NK-92 treated with Interleukin-12 subunit alpha and Interleukin-12 subunit beta, amount 100 ng/mL, for 24 hours (cell line): ENCODE measurements at places on chromosomes 13 and 19.

GRCh38 chr19:55454787-55455243 lies 6.6 kb downstream of the ISOC2 start:
- DNase-seq = no peak

GRCh38 chr19:1279782-1280341 lies 4.5 kb downstream of the FAM174C start:
- peak; percentile 51 for DNase-seq

GRCh38 chr19:18800636-18801035 lies 9.5 kb upstream of the COMP start:
- no peak for DNase-seq

- DNase-seq = no peak
Observed at GRCh38 chr19:35797663-35798062, 15.0 kb downstream of the PRODH2 start.

DNA sequence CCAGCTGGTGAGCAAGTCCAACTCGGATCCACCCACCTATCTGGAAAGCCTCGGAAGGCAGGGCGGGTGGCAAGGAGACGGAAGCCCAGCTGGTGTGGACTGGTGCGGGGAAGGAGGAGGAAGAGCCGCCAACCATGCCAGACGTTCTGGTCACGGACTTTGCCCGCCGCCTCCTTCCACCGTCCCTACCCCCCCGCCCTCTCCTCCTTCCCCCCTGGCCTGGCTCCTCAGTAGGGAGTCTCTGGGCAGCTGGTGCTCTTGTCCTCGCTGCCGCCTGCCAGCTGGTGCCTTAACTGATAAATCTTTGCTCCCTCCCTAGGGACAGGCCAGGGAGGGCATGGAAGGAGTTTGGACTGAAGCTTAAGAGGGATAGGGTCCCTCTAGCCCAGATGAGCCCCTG lies 4.8 kb downstream of the SYNGR4 start:
- no peak for DNase-seq

GRCh38 chr13:95220611-95221010 lies 80.6 kb downstream of the ABCC4 start:
- no peak for DNase-seq

GRCh38 chr19:28313633-28314032 lies 899.3 kb downstream of the UQCRFS1 start:
- DNase-seq = no peak

GRCh38 chr13:51797664-51798488 lies 6.1 kb downstream of the DHRS12 start:
- DNase-seq = peak; percentile 28

GRCh38 chr13:43072394-43072793 lies 49.0 kb downstream of the DNAJC15 start:
- no peak for DNase-seq

DNA sequence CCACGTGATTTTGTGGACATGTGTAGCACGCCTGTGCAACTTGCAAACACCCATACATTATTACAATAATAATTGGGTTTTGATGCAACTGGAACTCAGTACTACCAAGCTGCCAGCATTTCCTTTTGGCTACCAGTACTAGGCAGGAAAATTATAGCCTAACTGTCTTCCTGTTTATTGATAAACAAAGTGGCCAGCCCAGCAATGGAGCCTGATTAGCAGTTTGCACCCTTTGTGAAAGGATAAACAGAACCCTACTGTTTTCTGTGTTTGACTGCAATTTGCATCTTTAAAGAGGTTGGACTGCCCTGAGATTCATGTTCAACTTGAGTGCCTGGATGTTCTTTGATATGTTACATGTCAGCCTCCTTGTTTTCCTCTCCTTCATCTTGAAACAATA lies 173.9 kb downstream of the ZIC5 start:
- DNase-seq = no peak

DNA sequence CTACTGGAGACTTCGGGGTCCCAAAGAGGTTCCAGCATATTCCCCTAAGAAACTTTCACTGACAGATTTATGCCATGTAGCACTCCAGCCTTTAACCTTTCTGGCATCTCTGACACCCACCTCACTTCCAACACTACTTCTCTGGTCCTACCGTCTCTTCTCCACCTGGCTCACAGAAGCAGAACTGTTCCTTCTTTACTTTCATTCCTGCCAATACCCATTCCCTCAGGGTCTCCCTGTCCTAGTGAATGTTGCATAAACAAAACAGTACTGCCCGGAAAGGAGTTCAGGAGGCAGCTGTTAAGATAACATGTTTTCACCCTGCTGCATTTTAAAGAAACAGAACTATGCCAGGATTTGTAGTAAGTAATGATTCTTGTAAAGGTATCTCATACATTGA lies 136.0 kb upstream of the MIR17HG start:
- DNase-seq = no peak

DNA sequence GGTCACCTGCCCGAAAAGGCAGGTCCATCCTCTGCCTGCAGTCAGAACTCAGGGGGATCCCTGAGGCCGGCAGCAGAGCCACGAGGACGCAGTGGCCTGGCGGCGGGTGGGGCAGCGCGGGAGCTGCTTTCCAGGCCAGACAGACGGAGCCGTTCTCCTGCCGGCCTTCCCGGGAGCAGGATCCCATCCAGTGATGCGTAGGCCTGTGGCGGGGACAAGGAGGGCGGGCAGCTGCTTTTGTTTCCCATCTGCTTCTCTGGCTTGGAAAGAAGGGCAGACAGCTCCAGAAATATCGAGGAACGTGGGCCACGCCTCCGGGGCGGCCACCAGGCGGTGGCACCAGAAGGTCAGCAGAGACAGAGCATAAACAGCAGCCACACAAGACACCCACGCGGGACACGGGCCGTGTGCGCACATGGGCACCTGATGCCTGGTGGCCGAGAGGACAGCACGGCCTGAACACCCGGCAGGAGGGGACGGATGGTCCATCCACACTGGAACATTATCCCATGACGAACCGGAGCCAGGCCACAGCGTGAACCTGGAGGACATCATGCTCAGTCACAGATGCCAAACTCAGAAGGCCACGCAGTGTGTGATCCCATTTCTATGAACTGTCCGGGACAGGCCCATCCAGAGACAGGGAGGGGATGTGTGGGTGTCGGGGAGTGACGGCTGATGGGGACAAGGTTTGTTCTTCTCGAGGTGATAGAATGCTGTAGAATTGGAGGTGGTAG lies 13.9 kb upstream of the MKNK2 start:
- no peak for DNase-seq

- no peak for DNase-seq
Observed at GRCh38 chr19:32098968-32099367, 246.4 kb upstream of the ZNF507 start.

- no peak for DNase-seq
Observed at GRCh38 chr19:48608798-48609263, 2.3 kb downstream of the SPACA4 start.

- DNase-seq = no peak
Observed at GRCh38 chr13:112204346-112205327, 137.7 kb downstream of the SOX1 start.

DNA sequence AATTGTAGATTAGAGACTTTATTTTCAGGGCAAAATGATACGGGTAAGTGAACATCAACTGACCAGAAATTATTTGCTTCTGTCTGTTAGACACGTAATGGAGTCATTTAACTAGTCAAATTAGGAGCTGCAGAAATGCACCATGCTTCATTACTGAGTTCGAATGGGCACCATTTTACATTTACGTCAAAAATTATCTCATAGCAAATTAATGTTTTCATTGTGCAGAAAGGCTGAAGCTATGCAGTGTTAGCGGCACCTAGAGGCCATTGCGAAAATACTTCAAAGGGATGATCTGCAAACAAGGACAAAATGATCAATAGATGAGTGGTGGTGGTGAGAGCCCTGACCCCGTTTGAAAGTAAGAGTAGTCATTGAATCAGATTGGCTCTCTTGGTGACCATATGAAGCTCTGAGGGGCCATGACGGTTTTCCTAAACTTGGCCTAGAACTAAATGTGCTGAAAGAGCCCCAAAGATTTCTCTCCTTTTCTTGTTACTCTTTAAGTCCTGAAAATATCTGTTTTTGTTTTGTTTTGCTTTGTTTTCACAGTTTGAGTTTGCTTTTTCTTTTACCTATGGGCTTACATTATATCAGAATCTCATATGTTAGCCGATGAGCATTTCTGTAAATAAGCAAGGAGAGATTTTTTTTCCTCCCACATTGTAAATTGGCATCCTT lies 277.9 kb downstream of the ZNF536 start:
- peak; percentile 10 for DNase-seq

DNA sequence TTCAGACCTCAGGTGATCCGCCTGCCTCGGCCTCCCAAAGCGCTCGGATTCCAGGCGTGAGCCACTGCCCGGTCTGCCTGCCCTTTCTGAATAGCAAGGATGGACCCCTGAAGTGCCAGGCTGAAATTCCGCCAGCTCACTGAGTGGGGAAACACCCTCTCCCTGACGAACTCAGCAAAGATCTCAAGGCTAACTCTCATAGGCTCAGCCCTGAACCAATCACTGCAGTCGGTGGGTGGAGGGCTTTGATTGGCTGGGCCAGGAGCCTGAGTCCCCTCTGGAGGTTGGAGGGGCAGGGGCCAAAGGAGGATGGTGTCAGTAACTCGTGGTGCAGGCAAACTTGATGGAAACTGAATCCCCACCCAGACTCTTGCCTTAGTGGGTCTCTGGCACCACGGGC lies 11.2 kb upstream of the COMP start:
- no peak for DNase-seq

GRCh38 chr19:39924389-39924788 lies 10.0 kb downstream of the FCGBP start:
- DNase-seq = no peak

- no peak for DNase-seq
Observed at GRCh38 chr13:100644371-100644770, 30.2 kb downstream of the TMTC4 start.

- DNase-seq = no peak
Observed at GRCh38 chr13:102240110-102240509, 161.7 kb downstream of the FGF14 start.

- no peak for DNase-seq
Observed at GRCh38 chr19:53532362-53532761, 5.6 kb upstream of the ZNF331 start.

DNA sequence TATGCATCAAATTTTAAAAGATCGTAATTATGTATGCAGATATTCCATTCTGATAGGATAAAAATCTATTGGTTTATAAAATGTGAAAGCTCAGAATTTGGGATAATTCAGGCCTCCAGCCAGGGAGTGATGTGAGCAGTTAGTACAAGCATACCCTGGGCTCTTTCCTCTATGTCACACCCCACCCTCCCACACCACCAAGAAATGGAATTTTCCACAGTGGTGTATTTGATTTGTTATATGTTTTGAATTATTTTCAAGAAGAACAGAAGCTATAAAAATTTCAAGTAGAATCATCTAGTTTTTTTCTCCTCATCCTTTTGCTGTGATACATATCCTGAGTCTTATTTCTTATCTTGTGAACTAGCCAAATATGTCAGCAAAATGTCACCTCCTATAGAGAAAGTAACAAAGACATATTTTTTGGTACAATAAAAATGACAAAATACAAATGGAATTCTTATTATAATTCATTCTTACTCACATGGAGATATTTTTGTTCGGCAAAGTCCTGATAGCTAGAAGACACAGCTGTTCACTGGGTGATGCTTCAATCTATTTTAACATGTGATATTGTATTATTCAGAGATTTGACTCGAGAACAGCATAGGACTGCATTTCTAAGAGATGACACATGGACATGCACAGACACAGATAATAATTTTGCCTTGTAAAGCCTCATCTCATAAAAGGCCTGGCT lies 61.2 kb upstream of the FRY start:
- DNase-seq = no peak

- DNase-seq = no peak
Observed at GRCh38 chr19:5263615-5264014, 77.0 kb downstream of the PTPRS start.

DNA sequence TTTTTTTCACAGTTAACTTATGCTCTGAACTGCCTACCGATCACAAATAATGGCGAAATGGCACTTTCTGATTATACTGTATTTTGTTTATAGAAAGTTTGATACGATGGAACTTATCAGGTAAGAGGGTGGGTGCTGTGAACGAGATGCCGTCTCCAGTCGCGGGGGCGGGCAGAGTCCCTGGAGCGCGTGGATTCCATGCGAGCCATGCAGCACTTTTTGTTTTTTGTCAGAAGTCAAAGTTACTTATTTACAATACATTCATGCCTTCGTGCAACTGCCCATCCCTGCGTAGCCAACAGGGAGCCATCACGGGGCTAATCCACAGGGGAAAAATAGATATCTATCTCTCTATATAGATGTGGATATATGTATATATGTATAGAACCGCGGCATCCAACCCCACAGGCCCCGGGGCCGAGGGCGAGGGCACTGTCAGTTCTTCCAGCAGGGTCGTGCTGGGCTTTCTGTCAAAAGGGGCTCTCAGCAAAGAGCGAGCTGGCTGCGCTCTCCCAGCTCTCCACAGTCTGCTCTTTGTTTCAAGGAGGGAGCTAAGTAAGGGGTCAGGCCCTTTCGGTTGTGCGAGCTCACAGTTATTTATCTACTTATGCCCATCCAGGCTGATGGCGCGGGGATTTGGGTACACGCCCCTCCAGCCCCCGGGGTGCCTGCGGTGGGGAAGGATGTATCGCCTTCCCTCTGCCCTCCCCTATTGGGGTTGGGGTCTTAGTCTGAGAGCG lies 3.4 kb downstream of the SLITRK1 start:
- no peak for DNase-seq

DNA sequence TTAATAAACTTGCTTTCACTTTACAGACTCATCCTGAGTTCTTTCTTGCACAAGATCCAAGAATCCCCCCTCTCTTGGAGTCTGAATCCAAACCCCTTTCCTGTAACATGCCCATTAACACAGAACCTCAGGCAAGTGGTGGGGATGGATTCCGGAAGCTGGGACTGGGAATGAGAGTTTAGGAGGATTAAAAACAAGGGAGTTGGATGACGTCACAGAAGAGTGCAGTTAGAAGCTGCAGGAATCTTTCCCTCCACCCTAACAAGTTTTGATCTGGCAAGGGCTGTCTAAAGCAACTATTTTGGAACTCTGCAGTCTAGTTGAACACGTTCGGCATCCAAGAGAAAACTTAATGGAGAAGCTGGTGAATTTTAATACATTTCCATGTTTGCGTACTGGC lies 48.2 kb upstream of the PEPD start:
- no peak for DNase-seq

GRCh38 chr13:97141097-97141496 lies 81.0 kb upstream of the MBNL2 start:
- no peak for DNase-seq
